ENCODE measurements at places on chromosomes 13 and 19. TPM values are rescaled to one million over a fixed set of nuclear protein-coding genes. Genes with fewer than 3 reads are reported as not detected.
A peak's percentile ranks its signal among the peaks of the same experiment; 100 is the strongest.

DNA sequence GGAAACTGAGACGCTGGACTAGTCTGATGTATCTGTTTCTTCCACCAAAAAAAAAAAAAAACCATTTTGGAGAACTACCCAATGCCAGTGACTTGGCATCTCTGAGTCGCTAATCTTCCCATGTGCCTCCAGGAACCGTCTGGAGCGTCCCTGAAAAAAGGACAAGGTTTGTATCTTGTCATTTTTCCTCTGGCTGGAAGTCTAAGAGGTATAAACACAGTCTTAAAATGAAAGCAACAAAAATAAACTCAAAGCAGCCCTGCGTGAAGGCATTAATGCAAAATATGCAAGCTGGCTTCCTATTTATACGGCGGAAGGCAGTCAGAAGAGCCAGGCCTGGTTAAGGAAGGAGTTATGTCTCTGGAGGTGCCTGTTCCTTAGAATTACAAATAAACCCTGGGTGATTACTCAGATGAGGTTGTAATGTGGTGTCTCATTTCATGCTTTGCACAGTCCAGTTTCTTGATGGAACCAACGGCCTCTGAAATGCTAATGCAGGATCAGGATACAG lies 20.3 kb downstream of the ACTN4 start:
- peak; percentile 64 for DNase-seq

GRCh38 chr19:18960370-18960769 lies 19.4 kb upstream of the HOMER3 start:
- DNase-seq: no peak

GRCh38 chr19:19261350-19262189 lies 11.5 kb downstream of the TM6SF2 start:
- no peak for DNase-seq

DNA sequence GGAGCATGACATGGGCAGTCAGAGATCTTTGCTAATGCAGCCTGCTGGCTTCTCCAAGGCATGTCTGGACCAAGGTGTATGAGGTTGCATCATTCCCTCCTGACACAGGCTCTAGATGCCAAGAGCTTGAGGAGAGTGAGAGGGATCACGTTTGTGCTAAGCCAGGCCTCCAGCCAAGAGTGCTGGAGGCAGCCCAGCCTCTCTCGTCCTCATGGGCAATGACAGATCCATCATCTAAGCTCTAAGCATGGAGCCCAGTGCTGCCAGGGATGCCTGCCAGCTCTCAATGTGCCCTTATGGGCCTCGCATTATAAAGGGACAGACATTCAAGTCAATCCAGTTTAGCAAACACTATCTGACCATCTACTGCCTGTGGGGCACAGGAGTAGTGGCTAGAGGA lies 136.3 kb upstream of the VSTM2B start:
- no peak for DNase-seq

FPR1 gene
- not detected for total RNA-seq

BRCA2 gene
- total RNA-seq: 4.6 TPM
